ENCODE measurements at places on chromosomes 6 and 20.

- no peak for DNase-seq
These were observed 76.3 kb upstream of the GGTLC1 start for GRCh38 chr20:24064915-24065314.

DNA sequence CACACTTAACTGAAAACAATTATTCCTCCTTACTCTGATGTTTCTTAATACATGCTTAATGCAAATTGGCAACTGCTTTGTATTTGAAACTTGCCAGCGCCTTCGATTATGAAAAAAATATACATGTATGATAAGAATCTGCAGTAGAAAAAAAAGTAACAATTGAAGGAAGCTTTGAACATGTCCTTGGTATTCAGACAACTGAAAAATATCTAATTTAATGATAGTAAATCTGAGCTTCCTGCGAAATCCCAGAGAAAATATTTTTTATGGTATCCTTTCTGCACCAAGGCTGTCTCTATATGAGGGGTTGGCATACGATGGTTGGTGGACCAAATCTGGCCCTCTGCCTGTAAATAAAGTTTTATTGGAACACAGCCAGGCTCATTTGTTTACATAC lies 186.2 kb downstream of the HDGFL1 start:
- no peak for DNase-seq

DNA sequence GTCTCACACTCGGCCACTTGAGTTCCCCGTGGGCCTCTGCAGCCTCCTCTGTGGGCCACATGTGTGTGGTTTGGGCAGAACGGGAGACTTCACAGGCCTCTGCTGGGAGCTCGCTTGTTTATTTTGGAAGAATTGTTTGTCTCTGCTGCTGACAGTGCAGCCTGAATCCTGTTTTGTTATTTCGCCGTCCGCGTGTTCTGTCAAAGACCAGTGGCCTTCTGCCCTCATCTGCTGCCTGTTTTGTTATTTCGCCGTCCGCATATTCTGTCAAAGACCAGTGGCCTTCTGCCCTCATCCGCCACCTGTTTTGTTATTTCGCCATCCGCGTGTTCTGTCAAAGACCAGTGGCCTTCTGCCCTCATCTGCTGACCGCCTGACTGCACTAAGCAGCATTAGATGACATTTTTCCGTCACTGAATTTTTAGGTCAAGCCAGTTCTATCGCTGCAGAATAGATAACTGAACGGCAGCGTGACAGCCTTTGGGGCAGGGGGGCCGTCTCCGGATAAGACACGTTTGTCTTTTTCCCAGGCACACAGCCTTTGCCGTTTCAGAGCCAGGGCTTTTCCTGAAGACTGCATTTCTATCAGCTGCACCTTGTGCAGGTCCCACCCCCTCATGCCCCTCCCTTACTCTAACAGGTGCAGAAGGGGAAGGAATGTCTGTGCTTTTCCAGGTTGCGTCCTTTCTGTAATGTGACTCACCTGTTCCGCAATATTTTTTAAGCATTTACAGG lies 158.5 kb upstream of the AFDN start:
- DNase-seq, result no peak

GRCh38 chr20:53445321-53445731 lies 148.3 kb downstream of the ZNF217 start:
- no peak for DNase-seq

- no peak for DNase-seq
These were observed 65.3 kb downstream of the EDN3 start for GRCh38 chr20:59365611-59366285.

DNA sequence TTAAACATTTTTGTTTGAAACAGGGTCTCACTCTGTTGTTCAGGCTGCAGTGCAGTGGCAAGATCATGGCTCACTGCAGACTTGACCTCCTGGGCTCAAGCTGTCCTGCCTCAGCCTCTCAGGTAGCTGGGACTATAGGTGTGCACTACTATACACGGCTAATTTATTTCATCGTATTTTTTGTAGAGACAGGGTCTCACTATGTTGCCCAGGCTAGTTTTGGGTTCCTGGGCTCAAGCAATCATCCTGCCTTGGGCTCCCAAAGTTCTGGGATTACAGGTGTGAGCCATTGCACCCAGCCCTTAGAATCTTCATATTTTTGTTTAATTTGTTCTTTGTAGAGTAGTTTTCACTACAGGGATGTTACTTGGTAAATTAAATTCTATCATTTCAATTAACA lies 67.1 kb downstream of the SGK1 start:
- DNase-seq, result no peak

DNA sequence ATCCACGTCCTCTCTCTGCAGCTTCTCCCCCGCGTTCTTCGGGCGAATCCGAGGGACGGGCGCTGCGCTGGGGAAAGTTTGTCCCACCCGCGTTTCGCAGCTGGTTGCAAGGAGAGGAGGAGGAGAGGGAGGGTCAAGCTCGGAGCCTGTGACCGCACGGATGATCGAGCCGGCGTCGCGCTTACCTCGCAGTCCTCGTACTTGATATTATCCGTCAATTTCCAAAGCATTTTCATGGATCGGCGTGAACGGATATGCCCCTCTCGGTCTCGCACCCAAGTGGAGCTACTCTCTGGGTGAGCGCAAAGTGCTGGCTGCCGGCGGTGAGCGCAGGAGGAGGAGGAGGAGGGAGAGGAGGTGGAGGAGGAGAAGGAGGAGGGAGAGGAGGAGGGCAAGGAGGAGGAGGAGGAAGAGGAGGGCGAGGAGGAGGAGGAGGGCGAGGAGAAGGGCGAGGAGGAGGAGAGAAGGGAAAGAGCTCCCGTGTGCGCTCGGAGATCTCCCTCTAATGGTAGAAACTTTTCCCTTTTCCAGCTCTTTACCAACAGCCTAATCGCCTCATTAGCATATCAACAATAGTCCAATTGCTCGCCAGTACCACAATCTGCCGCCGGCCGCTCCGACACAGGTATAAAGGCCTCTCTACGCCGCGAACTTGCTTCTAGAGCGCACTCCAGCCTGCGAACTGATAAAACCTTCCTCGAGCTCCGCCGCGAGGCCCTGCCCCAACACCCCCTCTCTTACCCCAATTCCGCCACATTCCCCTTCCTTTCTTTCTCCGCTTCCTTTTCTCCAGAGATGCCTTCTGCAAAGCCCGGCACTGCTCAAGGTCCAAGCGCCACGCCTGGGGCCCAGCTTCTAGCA lies at the start of gene TFAP2A:
TSS of gene TFAP2A (minus strand) at position 319 of the 861 bp plus-strand sequence. CDS start at position 236, 83 bp downstream.
- no peak for DNase-seq

- no peak for DNase-seq
These were observed 6.3 kb upstream of the APMAP start for GRCh38 chr20:24998631-24999445.

DNA sequence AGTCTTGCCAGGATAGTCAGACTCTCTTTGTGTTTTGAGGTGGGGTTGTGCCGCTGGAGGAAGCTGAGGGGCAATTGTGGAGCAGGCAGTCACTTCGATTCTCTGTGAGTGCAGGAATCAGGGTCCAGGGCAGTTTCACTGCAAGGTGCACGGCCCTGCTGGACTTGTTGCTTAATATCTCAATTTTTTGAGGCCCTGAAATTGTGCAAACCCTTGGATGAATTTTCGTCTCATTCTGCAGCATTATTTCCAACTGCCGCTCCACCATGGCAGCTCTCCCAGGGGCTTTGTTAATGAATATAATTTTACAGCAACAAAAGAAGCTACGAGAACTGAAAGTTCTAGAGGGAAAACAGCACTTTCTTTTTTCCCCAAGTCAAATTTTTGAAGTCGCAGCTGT lies 531.9 kb downstream of the QKI start:
- no peak for DNase-seq

- DNase-seq, result no peak
These were observed 38.5 kb downstream of the COL12A1 start for GRCh38 chr6:75167325-75167724.

DNA sequence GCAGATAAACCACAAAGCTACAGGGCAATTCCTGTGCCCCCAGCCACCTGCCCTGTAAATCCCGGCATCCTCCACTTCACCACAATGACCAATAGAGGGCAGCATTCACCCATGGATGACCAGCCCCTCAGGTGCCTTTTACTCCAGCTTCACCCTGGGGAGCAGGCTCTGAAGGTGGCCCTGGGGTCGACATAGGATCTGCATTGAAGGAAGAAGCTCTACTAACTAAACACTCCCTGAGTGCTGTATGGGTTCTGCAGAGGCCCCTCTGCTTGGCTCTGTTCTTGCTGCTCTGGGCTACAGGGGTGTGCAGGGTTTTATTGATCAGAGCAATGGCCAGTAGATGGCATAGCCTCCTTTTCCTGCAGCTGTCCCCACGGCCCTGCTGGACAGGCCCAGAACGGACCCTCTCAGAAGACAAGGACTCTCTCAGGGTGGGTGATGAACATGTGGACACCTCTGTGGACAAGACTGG lies 20.3 kb downstream of the CST4 start:
- DNase-seq, result no peak

DNA sequence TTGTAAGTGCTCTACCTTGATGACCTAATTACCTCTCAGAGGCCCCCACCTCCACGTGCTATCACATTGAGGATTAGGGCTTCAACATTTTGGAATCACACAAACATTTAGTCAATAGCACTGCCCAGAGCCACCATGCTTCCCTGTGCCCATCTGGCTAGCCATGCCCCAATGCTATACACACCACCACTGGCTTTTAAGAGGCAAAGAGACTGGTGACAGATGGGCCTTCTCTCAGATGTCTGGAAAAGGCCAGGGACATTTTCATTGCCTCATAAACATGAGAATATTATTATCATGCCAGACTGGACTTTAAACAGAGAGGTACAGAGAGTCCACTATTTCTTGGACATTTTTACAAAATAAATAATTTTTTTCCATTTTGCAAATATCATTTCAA lies 29.8 kb downstream of the TRMT6 start:
- no peak for DNase-seq

GRCh38 chr20:50980071-50980681 lies 21.6 kb downstream of the MOCS3 start:
- no peak for DNase-seq

DNA sequence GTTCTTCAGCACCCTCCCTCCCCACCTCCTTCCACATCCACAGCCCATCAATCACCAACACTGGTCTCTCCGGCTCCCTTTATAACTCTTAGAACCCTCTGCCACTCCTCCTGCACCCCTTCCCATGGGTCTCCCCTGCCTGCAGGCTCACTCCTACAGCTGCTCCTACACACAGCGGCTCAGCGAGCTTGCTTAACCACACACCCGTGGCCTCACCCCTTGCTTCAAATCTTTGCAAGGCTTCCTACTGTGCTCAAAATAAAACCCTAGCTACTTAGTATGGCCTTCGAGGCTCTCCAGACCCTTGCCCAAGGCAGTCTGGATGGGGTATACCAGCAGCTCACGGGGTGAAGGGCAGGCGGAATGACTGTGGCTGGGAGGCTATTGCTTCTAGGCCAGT lies 63.7 kb downstream of the JPH2 start:
- no peak for DNase-seq

DNA sequence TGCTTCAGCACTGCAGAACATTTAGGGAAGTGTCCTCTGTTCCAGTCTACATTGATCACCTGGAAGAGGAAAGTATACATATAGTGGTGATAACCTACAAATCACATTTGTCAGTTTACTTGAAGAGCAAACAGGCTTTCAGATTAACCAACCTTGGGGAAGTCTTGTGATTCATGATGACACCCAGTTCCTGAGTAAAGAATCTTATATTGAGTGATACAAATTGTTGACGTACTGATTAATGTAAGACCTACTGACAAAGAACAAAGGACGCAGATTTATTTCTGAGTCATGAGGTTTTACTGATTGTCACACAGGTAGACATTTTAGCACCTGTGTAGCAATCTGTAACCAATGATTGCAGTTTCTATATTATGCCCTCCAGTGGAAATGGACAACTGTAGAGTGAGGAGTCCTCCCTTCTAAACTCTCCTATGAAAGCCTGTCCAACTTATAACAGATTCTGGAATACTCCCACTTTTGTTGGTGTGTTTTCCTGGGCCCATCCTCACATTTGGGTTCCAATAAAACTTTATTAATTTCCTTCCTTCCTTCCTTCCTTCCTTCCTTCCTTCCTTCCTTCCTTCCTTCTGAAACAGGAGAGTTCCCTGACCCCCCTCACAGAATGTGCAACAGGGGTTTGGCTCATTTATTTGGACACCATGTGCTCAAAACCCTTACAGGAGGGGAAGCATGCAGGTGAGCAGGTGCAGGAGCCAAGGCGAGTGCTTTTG lies 113.5 kb downstream of the SLC35B3 start:
- no peak for DNase-seq

DNA sequence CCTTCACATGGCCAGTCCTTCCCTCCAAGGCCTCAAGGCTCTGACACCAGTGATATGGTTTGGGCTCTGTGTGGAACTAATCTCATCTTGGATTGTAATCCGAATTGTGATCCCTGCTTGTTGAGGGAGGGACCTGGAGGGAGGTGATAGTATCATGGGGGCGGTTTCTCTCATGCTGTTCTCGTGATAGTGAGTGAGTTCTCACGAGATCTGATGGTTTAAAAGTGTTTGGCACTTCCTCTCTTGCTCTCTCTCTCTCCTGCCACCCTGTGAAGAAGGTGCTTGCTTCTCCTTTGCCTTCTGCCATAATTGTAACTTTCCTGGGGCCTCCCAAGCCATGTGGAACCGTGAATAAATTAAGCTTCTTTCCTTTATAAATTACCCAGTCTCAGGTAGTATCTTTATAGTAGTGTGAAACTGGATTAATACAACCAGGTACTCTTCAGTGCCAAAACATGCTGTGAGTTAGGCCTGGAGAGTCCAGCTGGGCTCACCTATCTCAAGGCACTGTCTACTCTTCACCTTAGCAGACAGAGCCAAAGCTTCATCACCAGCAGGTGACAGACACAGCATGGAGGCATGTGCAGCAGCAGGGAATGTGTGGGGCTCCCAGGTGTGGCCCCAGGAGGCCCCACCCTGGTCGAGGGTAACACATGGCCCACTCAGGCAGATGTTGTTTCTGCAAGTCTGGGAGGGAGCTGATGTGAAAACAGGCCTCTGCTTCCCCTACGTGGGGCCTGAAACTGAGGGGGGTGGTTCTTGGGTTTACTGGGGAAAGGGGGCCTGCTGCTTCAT lies 97.5 kb upstream of the CDYL start:
- no peak for DNase-seq

- no peak for DNase-seq
These were observed 59.6 kb upstream of the QKI start for GRCh38 chr6:163354761-163355425.

DNA sequence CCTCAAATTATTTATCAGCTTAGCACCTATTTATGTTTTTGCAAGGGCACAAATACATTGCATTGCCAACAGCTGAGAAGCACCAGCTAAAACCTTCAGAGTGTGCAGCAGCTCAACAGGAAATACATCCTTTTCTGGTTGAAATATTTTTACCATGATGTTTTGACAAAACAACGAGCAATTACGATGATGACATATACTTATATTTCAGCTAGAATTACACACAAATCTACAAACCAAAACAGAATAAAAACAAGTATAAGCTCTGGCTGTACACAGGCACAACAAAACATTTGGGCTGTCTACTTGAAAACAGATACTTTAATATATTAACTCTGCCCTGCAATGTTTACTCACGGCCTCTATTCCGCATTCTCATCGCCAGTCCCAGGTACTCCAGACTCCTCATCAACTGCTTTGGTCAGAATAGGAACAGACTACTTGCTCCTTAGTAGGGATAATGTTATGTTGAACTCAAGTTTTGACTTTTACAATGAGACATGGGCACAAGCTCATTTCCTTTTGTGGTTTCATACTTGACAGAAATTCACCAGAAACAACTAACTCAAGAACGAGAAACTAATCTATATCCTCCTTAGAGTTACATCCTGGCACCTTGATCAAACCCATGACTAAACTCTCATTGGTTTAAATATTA lies 377.6 kb downstream of the ESR1 start:
- no peak for DNase-seq

GRCh38 chr20:60306551-60306950 lies 348.3 kb downstream of the CDH26 start:
- DNase-seq, result no peak

- no peak for DNase-seq
These were observed 121.2 kb downstream of the DST start for GRCh38 chr6:56521454-56521853.
